ENCODE measurements at places on chromosomes 7 and 10. TPM values are rescaled to one million over a fixed set of nuclear protein-coding genes. Genes with fewer than 3 reads are reported as not detected.
A peak's percentile ranks its signal among the peaks of the same experiment; 100 is the strongest.

SPDYE1 gene
- total RNA-seq = not detected

RELN gene
- 0.07 TPM for total RNA-seq

UPP1 gene
- 23.1 TPM for total RNA-seq

- DNase-seq = no peak
- peaks cover 15% of the 10 kb centered on the region for H3K4me1 ChIP-seq
- H3K36me3 ChIP-seq = no peaks in the 10 kb centered on the region
- H3K27ac ChIP-seq = no peak overlapping the region
- peaks cover 79% of the 10 kb centered on the region for H3K27me3 ChIP-seq
Measured at GRCh38 chr10:46285966-46286620, 704 bp upstream of the ANTXRL start.

SCIN gene
- not detected for total RNA-seq

- no peak overlapping the region for H3K4me3 ChIP-seq
- no peaks in the 10 kb centered on the region for H3K36me3 ChIP-seq
- no peaks in the 10 kb centered on the region for H3K4me1 ChIP-seq
- no peak overlapping the region for H3K27ac ChIP-seq
- no peaks in the 10 kb centered on the region for H3K27me3 ChIP-seq
- no peak for DNase-seq
Measured at GRCh38 chr10:128680116-128680515, 553.9 kb upstream of the MKI67 start.

DNA sequence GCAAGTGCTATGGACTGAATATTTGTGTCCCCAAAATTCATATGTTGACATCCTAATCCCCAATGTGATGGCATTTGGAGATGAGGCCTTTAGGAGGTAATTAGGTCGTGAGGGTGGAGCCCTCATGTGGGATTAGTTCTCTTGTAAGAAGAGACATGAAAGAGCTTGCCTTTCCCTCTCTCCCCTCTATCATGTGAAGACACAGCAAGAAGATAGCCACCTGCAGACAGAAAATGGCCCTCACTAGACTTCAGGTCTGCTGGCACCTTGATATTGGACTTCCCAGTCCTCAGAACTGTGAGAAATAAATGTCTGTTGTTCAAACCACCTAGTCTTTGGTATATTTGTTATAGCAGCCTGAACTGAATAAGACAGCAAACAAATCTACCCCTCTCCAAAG, 75.1 kb upstream of the TBX20 start:
- H3K27ac ChIP-seq = no peak overlapping the region
- H3K36me3 ChIP-seq = no peaks in the 10 kb centered on the region
- no peak for DNase-seq
- no peaks in the 10 kb centered on the region for H3K4me1 ChIP-seq

PTPRZ1 gene
- total RNA-seq = 202 TPM

DNA sequence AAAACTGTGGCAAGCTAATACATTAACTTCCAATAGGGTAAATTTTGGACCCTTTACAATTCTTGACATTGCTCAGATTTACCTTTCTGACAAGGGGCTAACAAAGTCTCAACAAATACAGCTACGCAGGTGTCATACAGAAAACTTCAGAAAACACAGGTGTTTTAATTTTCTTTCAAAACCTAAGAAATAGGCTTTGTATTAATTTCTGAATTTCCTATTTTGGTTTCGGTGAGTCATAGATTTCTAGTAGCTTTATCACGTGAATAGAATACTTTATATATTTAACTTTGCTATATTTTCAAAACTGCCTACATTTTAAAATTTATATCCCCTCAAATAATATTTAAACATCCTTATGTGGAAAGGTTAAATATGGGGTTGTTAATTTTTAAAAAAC, 215.3 kb downstream of the DGKB start:
- no peaks in the 10 kb centered on the region for H3K27me3 ChIP-seq
- no peak overlapping the region for H3K27ac ChIP-seq
- no peaks in the 10 kb centered on the region for H3K36me3 ChIP-seq
- no peak overlapping the region for H3K4me3 ChIP-seq
- peaks cover 7% of the 10 kb centered on the region for H3K4me1 ChIP-seq

DNA sequence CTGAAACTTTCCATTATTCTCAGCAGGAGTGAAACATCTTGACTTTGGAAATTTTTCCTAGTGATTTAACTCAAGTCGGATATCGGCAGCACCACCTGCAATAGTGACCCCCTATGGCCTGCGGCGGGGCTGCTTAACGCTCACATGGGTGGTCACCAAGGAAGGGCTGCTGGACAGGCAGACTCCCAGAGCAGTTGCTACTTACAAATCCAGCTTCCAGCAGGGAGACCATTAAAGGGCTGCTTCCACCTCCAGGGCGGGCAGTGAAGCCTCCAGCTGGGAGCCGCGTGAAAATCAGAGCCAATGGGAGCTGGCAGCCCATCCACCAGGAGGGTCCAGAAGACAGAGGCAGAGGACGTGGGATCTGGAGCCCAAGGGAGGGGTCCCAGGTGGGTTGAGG, 122.5 kb downstream of the MGMT start:
- H3K4me3 ChIP-seq = no peak overlapping the region
- H3K36me3 ChIP-seq = peaks cover 43% of the 10 kb centered on the region
- H3K4me1 ChIP-seq = peaks cover 8% of the 10 kb centered on the region
- DNase-seq = no peak
- H3K27me3 ChIP-seq = no peaks in the 10 kb centered on the region
- no peak overlapping the region for H3K27ac ChIP-seq

MINDY4 gene
- 9.2 TPM for total RNA-seq

CDK5 gene
- total RNA-seq = 38.9 TPM

HOXA10 gene
- total RNA-seq = not detected

DNA sequence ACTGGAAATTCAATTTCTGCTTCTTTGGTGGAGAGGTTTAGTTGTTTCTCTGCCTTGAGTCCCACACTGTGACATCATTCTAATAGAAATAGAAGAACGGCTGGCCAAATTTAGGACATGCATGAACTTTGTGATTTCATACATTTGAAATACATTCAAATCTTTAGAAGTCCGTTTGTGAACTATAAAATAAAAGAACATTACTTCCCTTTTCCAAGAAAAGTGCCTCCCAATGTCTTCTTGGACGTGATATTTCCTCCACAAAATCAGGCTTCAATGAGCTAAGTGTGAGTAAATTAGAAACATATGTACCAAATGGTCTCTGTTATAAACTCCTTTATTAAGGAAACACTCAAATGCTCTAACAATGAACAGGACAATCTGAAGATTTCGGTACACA, 314.5 kb upstream of the AKR1E2 start:
- DNase-seq = no peak
- no peaks in the 10 kb centered on the region for H3K4me1 ChIP-seq
- H3K27me3 ChIP-seq = no peaks in the 10 kb centered on the region
- H3K36me3 ChIP-seq = no peaks in the 10 kb centered on the region

DNA sequence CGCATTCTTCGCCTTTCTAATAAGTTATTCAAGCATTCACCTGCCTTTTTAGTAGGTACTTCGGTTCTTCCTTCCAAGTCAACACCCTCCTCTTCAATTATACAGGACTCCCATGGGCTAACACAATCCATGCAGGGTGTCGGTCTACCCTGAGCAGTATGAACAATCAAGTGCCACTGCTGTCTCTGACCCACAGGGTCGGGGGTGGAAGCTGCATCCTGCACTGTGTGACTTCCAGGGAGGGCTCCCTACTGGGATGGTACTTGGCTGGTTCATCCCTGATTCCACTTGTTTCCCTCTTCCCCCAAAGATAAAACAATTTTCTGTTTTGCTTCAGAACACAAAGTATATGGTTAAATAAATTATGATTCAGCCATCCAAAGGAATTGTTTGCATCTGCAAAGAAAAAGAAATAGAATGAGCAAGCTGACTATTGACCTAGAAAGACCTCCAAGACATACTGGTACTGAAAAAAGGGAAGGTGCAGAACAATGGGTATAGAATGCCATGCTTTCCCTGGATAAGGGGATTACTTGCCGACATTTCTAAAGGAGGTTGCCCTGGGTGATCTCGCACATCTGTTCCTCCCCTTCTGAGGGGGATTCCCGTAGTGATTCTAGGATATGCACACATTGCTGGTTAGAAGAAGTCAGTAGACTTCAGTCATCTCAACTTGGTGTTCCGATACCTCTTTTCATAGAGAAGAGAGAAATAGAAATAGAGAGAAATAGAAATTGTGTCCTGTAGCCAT, 89.1 kb upstream of the AGR3 start:
- H3K4me3 ChIP-seq = no peak overlapping the region
- no peak overlapping the region for H3K27ac ChIP-seq
- DNase-seq = no peak
- peaks cover 6% of the 10 kb centered on the region for H3K36me3 ChIP-seq
- peaks cover 14% of the 10 kb centered on the region for H3K4me1 ChIP-seq

DNA sequence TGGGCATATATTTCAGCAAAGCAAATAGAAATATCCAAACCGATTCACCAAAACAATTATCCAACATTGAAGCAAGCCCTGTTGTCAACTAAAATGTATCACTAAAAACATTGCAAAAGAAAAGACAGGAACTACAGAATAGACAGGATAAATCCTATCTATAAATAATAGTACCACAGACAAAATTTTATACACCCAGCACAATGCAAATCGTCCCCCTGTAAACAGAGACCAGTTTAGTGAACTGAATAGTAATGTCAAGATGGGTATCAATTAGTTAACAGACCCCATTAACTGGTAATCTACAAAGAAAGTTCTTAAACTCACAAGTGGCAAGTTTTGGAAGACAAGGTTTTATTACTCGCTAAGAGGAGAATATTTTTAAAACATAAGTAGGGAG, 4.0 kb downstream of the ZC3HAV1 start:
- H3K4me3 ChIP-seq = peak overlapping the region; percentile 50
- no peak for DNase-seq
- peaks cover 27% of the 10 kb centered on the region for H3K27me3 ChIP-seq

GRCh38 chr7:16060502-16060901, 360.8 kb downstream of the CRPPA start:
- no peak for DNase-seq
- H3K27me3 ChIP-seq = no peaks in the 10 kb centered on the region
- no peak overlapping the region for H3K27ac ChIP-seq
- peaks cover 12% of the 10 kb centered on the region for H3K4me1 ChIP-seq
- no peak overlapping the region for H3K4me3 ChIP-seq

CUBN gene
- 2.2 TPM for total RNA-seq

DNA sequence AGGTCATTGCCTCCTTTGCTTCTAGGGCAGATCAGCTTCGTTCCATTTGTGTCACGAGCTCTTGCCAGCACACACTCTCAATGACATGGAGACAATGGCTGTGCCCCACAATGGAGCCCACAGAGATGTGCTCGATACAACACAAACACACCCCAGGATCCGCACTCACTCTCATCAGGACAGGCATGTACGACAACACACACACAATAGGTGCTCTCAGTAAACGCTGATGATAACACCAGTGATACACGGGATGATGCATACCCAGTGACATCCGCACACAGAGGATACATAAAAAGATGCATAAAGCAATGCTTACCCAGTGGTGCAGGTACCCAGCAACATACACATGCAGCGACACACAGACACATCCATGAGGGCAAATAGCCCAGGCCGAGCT, 61.2 kb upstream of the LBX1 start:
- no peak for DNase-seq
- H3K36me3 ChIP-seq = no peaks in the 10 kb centered on the region
- H3K27ac ChIP-seq = no peak overlapping the region
- peaks cover 83% of the 10 kb centered on the region for H3K27me3 ChIP-seq

GRCh38 chr10:4473977-4474376, 352.0 kb upstream of the AKR1E2 start:
- DNase-seq = no peak
- H3K4me1 ChIP-seq = peaks cover 7% of the 10 kb centered on the region
- H3K27me3 ChIP-seq = no peaks in the 10 kb centered on the region
- H3K36me3 ChIP-seq = no peaks in the 10 kb centered on the region
- no peak overlapping the region for H3K4me3 ChIP-seq

DNA sequence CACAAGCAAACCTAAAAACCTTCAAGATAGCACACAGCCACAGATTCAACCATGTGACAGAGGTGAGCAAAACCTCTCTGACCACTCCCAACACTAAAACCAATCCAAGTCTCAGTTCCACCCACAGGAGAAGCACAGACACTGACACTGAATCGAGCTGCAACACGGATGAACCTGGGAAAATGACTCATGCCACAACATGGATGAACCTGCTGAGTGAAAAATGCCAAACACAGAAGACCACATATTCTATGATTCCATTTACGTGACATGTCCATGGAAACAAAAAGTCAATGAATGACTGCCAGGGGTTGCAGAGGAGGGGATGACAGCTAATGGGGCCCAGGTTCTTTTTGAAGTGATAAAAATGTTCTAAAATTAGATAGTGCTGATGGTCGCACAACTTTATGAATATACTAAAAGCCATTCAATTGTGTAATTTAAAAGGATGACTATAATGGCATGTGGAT, 22.0 kb downstream of the CYTH3 start:
- H3K27ac ChIP-seq = peak overlapping the region; percentile 53
- H3K4me1 ChIP-seq = peaks cover 63% of the 10 kb centered on the region
- no peak for DNase-seq
- no peak overlapping the region for H3K4me3 ChIP-seq

DNA sequence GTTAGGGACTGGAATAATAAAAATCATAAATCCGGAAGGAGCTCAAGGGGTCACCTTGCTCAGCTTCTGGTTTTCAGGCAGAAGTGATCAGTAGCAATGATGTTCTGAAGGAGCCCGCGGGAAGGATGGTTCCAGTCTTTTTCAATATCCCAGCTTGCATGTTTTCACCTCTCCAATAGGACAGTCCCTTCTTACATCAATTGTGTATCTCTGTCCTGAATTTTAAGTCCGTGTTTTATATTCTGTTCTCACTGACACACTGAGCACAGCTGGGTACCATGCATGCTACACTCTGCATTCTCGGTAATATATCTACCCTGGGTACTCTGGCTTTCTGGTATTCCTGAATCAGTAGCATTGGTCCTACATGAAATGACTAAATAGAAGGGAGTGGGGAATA, 55.2 kb upstream of the SLC35B4 start:
- H3K4me1 ChIP-seq = no peaks in the 10 kb centered on the region
- DNase-seq = no peak
- H3K36me3 ChIP-seq = no peaks in the 10 kb centered on the region
- no peak overlapping the region for H3K27ac ChIP-seq
- H3K27me3 ChIP-seq = peaks cover 25% of the 10 kb centered on the region

DNA sequence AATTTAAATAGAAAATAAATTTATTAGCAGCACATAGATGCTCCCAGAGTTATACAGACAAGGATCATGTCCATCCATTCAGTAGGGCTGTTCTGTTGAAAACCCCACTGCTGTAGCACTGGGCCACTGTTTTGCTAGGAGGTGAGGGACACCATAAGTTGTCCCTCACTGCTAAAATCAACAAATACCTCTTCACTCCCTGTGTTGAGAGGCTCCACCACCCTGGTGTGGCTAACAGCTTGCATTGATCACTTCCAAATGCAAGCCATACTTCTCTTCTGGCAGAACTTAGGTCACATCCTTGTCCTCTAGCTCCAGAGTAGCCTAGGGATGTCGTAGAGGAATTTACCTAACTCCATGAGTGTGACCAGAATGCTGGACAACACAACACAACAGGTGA, 55.4 kb downstream of the MDFIC start:
- peaks cover 5% of the 10 kb centered on the region for H3K4me1 ChIP-seq
- no peak for DNase-seq
- H3K4me3 ChIP-seq = no peak overlapping the region
- no peaks in the 10 kb centered on the region for H3K27me3 ChIP-seq
- no peak overlapping the region for H3K27ac ChIP-seq

UCN3 gene
- not detected for total RNA-seq

Data from neural crest cell (in vitro differentiated cells).